Activated CD4-positive, alpha-beta T cell treated with anti-CD3 and anti-CD28 coated beads, Interleukin-10, Interleukin-2, amounts not matched to agents 100 ng/mL and 50 ng/mL, durations not matched to agents 16 hours and 8 hours (primary cell): ENCODE measurements at places on chromosomes 1 and 21.

DNA sequence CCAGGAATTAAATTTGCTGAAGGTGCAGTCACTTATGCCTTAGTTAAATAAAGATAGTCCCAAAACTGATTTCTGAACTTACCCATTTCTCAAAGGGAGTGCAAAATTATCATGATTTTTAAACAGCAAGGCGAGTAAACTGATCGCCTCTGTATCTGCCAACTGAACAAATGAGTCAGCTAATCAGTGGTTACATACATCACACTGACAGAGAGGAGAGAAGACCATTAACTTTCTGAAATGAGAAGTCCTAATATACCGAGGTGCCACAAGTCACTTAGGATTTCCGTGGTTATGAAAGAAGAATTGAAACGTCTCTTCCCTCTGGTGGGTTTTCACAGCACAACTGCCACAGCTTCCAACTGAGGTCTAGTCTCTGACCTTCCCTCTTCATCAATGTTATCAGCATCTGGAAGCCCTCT lies 400.7 kb downstream of the SMYD3 start:
- DNase-seq = no peak

- no peak for DNase-seq
These were observed 72.8 kb upstream of the BCL10 start for GRCh38 chr1:85349224-85349623.

DNA sequence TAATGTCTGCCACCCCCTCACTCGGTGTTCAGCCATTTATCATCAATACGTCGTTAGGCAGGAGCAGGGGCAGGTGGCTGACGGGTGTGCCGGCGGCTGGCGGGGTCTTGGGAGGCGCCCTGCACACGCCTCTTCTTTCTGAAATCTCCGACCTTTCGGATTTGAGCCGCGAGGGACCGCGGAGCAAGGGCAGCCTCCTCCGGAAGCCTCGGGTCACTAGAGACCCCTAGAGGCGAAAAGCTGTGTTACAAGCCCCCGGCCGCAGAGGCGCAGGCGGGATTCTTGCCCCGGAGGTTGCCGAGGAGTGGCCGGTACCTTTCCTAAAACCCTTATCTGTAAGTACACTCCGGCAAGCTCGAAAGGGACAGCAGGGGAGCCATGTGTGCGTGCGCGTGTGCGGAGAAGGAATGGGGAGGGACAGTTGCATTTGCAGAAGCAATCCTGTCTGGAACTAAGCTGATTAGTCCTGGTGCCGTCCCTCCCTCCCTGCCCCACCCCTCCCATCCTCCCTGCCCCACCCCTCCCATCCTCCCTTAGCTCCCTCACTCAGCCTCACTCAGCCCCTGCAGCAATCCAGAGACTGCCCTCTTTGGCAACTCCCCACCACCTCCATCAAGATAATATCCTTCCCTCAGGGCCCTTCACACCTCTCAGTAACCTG lies 11.0 kb downstream of the BRINP2 start:
- peak; percentile 57 for DNase-seq

GRCh38 chr1:203929741-203930309 lies 68.4 kb downstream of the SNRPE start:
- no peak for DNase-seq

DNA sequence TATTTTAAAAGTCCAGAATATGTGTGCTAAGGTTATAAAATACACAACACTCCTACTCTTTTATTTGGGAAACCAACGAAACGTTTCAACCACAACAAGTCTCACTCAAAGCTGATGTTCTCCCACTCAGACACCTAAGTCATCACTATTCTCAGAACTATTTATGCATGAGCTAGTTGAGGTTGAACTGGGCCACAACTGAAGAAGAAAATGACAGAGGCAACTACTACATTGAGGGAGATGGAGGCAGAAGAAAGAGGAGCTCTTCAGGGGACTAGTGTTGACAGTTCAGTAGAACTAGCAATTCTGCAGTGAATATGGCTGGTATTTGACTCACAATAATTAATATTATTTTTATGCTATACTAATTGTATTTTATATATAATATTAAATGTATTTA lies 198.2 kb downstream of the SEC16B start:
- no peak for DNase-seq

DNA sequence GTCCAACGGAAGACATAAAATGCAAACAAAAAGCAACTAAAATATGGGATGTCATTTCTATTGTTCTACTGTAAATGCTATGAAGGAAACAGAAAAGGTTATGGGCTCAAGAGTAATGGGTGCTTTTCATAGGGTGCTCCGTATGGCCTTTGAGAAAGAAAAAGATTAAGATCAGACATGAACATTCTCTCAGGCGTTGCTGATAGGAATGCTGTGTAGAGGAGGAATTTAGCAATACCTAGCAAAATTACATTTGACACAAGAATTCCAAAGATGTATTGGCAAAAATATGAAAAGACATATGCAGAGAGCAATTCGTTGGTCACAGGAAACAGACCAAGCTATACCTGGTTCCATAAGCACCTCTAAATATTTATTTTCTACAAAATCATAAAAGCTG lies 5.7 kb upstream of the OXCT2 start:
- no peak for DNase-seq

DNA sequence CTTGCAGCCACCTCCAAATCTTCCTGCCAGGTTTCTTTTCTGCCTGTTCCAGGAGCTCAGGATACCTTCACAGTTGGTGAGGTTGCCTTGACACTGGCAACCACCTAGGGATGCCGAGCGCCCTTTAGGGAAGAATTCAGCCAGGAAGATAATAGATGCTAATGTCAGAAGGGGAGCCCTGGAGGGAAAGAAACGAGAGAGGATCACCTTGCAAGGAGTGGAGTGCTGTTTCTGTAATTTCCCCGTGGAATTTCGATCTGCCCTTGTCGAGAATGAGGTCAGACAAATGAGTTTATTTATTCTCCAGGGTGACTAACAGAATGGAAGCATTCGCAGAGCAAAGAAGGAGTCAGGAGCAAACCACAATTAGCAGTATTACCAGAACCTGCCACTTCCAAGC lies 315.8 kb upstream of the KAZN start:
- no peak for DNase-seq

DNA sequence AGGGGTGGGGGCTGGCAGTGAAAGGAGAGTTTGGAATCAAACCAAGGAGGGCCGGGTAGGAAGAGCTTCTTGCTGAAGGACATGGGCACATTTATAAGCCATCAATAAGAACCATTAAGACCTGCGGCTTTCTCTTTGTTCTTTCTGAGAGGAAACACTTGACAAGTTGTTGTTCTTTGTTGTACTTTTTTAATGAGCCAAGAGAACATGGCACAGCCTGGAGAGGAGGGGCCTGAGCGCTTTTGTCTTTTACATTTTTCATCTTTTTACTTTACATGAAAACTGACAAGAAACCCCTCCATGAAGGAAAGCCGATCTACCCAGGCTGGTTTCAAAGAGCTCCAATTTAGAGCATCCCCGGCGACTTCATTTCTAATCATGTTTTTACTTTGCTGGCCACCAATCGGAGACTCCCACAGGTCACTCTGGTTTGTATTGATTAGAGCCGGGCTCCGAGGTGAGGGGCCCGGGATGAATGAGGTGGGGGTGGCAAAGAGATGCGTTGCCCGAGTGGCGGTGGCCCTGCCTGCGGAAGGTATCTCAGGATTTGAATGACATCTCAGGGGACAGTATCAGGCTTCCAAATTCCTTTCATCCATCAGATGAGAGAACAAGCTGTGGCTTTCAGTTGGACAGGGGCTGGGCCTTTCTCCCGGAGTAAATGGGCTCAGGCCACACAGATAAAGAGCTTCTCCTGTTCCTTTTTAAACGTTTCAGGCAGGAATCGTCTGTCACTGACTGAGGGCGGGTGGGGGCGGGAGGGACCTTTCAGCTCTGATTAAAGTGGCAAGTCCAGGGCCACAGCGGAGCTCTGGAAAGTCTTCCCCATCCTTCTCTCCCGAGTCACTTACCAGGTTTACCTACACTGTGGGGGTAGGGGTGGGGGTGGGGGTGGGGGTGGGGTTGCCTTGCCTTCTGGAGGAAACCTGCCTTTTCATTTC lies 138.8 kb upstream of the ARHGEF16 start:
- no peak for DNase-seq

DNA sequence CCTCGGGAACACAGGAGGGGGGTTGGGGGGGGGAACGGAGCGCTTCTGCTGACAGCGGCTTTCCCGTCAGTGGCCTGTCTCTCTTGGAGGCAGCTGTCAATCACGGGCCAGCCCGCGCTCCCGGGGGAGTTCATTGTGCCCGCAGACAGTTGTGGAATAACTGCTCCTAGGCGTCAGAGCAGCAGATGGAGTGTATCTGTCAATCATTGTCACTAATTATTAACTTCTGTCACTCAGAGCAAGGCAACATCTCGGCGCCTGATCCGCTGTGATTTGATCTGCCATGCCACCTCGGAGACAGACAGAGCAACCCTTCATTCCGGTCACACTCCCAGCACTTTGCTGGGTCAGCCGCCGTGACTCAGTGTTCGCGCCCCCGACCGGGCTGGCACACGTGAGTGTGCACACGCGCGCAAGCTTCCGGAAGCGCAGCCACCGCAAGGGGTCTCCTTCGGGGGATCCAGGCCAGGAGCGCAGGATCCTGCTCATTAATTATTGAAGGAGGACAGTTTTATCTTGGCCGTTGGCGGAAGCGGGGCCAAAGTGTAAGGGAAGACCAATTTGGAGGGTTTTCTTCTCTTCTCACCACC lies 75.8 kb downstream of the RRAGC start:
- DNase-seq = no peak

GRCh38 chr1:164928232-164928812 lies 369.3 kb downstream of the PBX1 start:
- no peak for DNase-seq

GRCh38 chr1:55060133-55060999 lies 21.0 kb downstream of the PCSK9 start:
- DNase-seq = peak; percentile 42

- DNase-seq = no peak
These were observed 136.7 kb upstream of the HOOK1 start for GRCh38 chr1:59678040-59678439.
